HS-5 (cell line): ENCODE measurements at places on chromosomes 11 and 22.

GRCh38 chr11:114290503-114291235 is 5.5 kb upstream of the NNMT start:
- no peak for DNase-seq

DNA sequence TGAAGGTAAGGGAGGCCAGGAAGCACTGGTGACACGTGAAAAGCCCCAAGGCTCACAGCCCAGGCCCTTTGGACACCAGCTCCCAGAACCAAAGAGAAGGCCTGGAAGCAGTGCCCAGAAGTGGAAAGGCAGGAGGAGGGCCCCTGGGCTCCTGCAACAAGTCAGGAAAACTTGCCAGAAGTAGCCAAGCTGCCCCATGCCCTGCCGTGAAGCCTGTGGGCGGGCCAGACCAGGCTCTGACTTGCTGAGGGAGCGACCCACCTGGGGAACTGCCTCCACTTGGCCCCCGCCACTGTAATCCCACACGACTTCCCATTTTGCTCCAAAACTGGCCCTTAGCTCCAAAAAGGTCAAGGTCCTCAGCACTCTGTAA is 51.3 kb upstream of the ARFGAP3 start:
- DNase-seq = no peak

DNA sequence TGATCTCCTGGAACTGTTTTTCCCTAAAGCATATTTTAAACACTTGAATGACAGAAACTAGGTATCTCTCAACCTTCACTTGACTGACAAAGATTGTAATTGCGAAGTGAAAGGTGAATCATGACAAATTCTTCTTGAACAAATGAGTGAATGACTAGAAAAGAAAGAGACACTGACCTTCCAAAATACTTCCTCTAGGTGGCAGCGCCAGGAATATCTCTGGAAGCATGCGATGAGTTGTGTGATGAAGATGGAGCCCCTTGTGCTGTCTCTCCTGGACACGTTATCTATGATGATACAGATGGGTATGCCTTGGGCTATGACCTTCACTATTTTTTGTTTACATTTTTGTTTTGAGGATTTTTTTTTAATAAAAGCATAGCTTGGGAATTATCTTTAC is 7.0 kb upstream of the CASP12 start:
- DNase-seq = no peak

GRCh38 chr11:119673052-119673758 is 55.8 kb downstream of the NECTIN1 start:
- DNase-seq = no peak

- DNase-seq = no peak
These were observed 55.8 kb downstream of the CABIN1 start for GRCh38 chr22:24066865-24067264.
